GM12864 (cell line): ENCODE measurements at places on chromosomes 1 and 21.

DNA sequence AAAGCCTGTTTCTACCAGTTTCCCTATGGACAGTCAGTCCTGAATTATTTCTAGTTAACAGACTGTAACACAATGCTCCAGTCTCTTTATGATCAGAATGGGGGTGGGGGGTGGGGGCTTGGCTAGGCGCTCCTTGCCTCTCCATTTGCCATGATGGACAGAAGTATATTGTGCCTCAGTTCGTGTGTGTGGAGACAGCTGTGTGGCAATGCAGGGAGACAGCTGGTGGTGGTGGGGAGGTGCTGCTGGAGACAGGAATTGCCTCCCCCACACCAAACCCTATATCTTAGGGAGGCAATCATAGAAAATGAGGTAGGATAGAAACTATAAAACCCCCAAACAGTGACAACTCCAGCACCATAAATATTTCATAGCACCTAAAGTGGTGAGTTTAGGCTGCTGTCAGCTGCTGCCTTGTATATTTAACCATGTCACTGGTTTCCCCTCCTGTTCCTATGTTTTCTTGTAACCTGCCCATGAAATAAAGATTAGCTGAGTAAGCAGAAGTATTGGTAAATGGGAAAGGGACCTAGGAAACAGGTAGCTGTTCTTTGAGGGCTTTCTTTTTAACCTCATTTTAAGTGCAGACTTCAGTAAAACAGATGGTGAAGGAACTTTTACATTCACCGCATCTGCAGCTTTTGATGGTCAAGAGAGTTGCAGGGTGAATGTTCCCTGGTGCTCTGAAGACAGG lies 3.4 kb downstream of the PLXNA2 start:
- DNase-seq: no peak

- DNase-seq: no peak
These were observed 72.0 kb downstream of the ST6GALNAC5 start for GRCh38 chr1:76939050-76939816.

DNA sequence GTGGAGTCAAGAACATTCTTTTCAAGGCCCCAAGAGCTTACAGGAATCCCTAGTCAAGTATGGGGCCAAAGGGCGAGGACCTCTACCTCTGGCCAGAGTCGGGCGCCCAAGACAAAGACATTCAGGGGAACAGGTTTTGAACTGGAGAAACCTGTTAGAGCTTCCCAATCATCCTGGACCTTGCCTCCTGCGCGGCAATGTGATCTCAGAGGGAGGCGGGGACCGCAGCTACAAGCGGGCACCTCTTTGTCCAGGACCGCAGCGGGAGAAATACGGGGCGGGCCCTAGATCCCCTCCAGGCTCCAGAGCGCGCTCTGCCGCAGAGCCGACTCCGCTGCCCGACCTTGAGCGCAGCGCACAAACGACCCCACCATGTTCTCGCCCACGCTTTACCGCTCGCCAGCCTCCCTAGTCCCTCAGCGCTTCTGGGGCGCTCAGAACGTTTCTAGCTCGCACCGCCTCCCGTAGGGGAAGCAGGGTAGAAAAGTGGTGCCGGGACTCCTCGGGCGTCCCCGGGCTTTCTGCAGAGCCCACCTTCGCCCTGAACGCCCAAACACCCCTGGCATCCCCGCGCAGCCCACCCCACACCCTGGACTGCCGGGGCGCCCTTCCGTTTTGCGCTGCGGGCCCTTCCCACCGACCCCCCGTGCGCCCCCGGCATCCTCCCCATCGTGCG lies 28.1 kb downstream of the RABIF start:
- DNase-seq: no peak

DNA sequence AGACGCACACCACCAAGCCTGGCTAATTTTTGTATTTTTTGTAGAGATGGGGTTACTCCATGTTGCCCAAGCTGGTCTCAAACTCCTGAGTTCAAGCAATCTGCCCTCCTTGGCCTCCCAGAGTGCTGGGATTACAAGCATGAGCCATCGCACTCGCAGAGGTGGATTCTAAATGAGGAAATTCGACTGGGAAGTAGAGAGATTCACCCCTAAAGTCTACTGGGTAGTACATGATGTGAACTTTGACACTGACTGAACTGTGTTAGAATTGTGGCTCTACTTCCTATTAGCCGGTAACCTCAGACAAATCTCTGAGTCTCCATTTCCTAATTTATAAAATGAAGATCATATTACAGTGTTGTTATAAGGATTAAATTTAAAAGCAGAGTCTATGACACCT lies 276.0 kb upstream of the NR5A2 start:
- no peak for DNase-seq

DNA sequence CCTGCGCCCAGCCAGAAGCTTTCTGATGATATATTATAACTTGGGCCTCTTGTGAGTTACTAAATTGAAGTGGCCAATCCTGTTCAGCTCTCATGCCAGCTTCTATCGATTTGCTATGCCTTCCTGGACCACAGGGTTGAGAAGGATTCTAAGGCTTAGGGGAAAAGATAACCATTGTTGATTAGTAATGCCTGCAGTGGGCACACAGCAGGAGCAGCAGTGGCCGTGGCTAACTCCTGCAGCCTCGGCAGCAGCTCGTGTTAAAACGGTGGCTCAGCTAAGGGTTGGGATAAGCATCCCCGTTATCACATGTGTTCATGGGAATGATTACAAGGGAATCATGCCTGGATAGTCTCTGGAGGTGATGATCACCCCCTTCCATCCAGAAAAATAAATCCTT lies 20.5 kb upstream of the KCNE2 start:
- no peak for DNase-seq

- DNase-seq: no peak
These were observed 316.8 kb downstream of the SETD4 start for GRCh38 chr21:35743571-35743970.

- no peak for DNase-seq
These were observed 20.0 kb downstream of the ROR1 start for GRCh38 chr1:63793741-63794240.

GRCh38 chr1:162323023-162323422 lies 53.6 kb downstream of the SPATA46 start:
- no peak for DNase-seq

DNA sequence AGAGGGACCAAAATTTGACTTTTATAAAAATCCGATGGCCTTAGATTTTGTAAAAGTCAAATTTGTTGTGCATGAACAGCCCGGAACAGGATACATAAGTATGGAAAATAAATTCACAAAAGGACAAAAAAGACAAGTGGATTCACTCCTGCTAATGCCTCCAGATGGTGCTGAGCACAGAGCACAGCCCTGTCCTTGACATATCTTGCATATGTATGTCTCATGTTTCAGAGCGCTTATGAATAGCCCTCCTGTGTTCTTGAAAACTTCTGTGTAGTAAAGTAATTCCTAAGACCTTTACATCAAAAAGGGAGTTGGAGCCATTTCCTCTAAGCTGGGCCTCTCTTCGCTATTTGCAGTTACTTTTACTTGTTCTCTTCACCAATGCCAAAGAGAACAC lies 110.7 kb upstream of the RAB3GAP2 start:
- DNase-seq: no peak

DNA sequence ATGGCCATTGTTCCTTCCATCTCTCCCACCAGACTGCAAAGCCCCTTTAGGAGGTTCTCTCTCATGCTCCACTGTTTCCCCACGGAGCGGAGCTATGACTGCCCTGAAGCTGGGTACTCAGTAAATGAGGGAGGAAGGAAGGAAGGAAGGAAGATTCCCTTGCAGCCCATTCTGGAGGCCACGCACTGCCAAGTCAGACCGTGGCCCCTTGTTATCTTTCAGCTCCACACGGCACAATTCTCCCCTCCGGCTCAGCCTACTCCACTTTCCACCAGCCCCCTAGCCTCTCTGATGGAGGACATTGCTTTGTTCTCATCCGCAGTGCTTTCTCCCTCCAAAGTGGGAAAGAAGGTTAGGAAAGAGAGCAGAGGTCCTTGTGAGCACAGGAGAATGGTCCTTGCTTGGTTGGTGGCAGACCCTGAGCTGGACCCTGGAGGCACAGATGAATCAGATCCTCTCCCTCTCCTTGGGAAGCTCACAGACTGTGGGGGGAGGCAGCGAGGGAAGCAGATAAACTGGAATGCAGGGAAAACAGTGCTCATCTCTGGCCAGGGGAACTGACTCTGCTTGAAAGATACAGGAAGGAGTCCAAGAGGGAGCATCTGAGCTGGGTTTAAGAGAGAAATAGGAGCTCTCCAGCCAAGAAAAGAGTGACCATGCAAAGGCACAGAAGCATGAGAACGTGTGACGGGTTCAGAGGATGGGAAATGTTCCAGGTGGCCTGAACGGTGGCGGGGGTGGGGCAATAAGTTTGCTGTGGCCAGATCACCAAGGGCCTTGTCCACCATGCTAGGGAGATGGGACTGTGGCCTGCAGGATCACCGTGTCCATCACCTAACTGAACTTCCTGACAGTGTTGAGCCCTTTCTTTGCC lies 52.6 kb downstream of the GLIS1 start:
- DNase-seq: no peak

GRCh38 chr1:202689082-202689481 lies 21.2 kb downstream of the SYT2 start:
- DNase-seq: no peak
